ENCODE measurements at places on chromosomes 5 and 9.

- DNase-seq, result no peak
Measured at GRCh38 chr5:177496727-177497291, 595 bp downstream of the PDLIM7 start.

DNA sequence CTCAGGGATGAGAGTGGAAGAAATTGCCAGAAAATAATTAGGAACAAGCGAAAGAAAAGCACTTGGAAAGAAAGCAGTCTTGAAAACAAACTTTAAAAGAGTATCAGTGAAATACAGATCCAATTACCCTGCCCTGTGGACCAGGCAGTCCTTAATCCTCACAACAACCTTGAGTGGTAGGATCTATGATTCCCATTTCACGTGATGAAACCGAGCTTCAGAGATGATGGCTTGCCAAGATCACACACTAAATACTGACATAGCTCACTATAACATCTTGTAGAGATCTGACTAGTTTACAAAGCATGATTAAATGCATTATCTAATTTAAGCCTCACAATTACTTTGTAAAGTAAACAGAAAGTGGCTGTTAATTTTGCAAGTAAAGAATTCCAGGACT lies 55.5 kb upstream of the ABCA1 start:
- no peak for DNase-seq

- no peak for DNase-seq
Measured at GRCh38 chr5:133531594-133531993, 80.7 kb downstream of the FSTL4 start.

DNA sequence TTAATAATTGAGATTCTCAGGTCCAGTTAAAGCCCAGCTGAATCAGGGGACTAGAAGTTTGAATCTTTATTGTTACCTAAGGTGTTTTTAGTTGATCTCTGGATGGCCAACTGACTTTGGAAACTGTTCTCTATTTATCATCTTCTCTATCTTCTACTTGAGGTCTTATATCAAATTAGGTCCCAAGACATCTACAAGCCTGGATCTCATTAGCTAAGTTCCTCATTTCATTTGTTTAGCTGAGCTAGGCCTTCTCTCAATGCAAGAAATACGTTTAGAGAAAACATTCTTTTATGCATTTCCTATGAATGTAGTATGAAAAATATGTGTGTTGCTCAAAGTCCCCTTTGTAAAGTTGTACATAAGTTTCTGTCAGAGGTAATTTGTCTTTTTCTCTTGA lies 196.6 kb downstream of the PTTG1 start:
- no peak for DNase-seq

DNA sequence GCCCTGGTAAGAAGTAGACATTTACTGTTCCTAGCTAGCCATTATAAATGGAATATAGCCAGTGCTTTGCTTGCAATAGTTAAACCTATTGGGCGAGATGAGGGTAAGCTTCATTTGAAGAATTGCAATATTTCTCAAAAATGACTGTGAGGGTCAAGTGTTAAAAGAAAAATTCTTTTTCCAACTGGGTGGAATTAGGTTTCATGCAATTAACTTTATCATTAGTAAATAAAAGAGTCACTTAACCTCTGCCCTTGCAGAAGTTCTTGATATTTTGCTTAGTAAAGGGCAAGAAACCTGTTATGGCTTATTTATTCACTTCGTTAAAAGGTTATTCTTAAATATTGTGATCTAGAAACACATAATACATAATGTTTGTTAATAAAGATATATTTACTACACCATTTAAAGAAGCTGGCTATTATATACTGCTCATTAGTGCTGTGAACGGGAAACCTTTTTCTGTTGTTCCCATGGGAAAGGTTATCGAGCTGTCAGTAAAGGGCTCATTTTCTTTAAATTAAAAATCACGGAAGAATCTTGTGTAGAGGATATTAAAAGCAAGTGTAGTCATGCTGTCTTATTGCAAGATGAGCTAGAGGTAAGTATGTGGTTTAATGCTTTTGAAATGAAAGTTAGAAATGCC lies 370.5 kb downstream of the CSNK1G3 start:
- no peak for DNase-seq

DNA sequence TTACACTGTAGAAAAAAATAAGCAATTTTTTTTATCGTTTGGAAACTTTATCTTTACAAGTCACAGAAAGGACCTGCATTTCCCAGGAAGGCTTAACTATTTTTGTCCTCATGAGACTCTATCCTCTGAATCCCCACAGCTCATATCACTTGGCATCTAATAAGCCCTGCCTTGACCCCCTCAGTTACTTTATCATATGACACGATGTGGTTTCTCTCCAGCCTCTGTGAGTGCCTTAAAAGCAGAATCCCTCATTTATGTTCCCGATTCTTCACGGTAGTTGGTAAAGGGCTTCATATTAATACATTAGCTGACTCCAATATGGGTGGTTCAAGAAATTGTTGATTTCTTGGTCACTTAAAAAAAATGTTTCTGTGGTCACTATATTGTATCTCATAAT lies 296.6 kb upstream of the GRAMD2B start:
- DNase-seq, result no peak

- no peak for DNase-seq
Measured at GRCh38 chr9:105151686-105151995, 92.8 kb upstream of the SLC44A1 start.

DNA sequence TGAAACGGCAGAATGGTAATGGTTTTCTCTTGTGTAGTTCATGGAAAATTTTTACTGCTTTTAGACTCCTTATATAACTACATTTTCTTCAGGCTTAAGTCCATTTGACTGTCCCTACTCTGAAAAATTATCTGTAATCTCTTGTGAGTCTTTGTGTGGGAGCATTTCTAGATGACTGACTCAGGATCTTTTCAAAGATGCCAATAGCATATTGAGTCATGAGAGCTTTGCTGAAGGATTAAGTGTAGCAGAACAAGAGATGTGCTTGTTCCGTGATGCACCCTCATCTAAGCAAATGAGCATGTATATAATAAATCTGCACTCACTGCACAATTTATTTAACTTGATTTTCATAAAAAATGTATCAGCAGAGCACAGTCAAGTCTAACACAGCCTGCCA lies 298.7 kb upstream of the CDH6 start:
- DNase-seq, result no peak

- DNase-seq, result no peak
Measured at GRCh38 chr5:146607659-146608332, 91.8 kb upstream of the GPR151 start.

GRCh38 chr5:143588933-143589662 lies 185.6 kb upstream of the NR3C1 start:
- no peak for DNase-seq

DNA sequence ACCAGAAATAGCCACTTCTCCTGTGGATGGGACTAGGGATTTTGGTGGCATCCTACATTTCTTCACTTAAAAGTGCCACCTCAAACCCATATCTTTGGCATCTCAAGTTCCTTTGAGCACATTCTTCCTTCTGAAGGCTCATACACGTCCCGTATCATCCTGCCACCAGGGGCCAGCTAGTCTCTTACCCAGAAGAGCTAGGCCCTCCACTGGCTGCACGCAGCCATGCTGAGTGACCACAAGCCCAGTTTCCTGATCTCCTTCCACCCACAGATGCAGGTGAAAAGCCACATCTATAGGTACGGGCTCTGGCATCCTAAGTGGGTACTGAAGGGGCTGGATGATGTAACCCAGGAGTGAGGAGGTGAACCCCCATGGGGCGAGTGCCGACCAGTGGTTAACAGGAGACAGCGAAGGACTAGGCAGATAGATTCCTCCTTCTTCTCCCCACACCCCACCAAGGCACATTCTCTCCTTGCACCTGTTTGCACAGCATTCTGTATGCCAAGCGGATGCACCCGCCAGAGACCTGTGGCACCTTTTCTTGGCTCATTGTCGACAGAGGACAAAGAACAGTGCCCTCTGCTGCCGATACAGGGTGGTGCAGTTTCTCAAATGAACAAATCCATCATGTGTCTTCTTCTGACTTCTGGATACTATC lies 14.4 kb upstream of the SCGB3A1 start:
- DNase-seq, result peak; percentile 56

DNA sequence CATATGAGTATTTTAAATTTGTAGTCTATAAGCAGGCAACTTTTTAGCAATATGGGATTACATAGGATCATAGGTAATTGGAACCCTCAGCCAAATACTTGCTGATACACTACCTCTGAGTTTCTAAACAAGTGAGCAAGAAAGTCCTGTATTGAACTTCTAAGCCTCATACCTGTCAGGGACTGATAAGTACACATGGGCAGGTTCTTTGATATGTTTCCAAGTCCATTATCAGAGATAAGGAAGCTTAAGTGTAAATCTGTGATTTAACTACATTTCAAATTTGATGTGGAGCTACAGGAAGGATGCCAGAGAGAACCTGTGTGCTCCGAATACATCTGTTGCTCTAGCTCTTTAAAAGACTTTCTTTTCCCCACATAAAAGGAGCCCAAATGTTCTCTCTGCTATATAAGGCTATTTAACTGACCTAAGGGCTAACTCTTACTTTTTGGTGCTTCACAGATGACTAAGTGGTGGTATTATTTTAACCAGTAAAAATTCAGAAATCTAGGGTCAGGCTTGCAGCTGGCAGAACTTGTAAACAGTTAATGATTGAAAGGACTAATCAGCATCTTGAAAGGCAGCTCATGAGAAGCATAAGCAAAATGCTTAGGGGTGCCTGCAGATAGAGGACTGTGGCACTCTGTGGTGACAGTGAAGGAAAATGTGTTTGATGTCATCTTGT lies 228.6 kb downstream of the NR3C1 start:
- DNase-seq, result no peak

DNA sequence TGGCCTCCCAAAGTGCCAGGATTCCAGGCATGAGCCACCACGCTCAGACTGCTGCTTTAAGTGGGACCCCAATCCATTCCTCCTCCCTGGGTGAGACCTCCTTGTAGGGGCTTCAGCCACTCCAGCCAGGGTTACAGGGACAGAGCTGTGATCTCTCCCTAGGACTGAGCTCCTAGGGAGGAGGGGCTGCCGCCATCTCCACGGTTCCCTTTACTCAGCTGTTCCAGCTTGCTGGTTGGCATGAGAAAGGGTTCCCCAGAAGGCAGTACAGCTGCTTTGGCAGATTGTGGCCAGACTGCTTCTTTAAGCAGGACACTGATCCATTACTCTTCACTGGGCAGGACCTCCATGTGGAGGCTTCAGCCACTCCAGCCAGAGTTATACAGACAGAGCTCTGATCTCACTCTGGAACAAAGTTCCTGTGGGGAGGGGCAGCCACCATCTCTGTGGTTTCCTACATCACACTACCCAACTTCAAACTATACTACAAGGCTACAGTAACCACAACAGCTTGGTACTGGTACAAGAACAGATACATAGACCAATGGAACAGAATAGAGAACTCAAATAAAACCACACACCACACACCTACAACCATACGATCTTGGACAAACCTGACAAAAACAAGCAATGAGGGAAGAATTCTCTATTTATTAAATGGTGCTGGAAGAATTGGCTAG lies 7.2 kb downstream of the INSL6 start:
- DNase-seq, result no peak

GRCh38 chr9:131992906-131993657 lies 86.6 kb downstream of the MED27 start:
- DNase-seq, result no peak

Data from activated CD4-positive, alpha-beta T cell treated with anti-CD3 and anti-CD28 coated beads for 4 hours (primary cell).